ENCODE measurements at places on chromosomes 2 and 18.

DNA sequence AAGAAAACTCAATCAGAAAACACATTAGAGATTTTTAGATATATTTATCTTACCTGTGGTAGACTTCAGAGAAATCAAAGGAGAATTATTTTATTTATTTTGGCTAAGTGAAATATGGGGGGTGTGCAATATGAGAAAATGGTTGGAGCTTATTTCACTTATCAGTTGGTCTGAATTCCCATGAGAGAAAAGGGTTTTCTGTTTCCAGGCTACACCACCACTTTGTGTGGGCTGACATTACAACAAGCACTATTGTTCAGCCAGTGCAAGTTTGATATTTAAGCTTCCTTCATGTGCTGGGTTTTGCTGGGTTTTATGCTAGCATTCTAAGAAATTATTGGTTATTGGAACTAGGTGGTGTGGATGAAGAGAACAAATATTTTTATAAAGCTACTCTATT, 33.5 kb downstream of the RMND5A start:
- no peak for DNase-seq

- no peak for DNase-seq
Observed at GRCh38 chr2:32976409-32977063, 29.8 kb downstream of the LTBP1 start.

DNA sequence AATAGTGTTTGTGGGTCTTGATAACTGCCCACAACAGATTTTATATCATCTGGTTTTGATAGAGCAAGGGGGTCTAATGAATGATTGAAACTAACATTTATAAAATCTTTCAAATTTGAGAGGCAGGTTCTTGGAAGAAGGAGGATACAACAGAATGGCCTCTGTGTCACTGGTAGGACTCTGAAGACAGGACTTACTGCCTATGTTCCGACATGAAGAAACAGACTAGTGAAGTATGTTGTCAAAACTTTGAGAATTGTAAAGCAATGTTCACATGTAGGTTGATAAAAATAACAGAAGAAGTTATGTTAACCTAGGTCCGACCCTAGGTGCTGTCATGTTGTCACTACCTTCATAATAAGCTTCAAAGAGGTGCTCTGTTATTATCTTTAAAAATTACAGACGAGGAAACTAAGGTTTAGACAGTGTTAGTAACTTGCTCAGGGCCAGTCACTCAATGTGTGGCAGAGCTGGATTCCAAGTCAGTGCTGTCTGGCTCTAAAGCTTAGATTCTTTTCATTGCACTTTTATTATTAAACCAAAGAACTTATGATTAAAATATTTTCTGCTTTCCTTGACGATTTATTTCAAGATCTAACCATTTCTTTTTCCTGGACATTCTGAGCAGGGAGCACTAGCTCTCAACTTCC, 146.2 kb downstream of the RPIA start:
- DNase-seq: no peak

DNA sequence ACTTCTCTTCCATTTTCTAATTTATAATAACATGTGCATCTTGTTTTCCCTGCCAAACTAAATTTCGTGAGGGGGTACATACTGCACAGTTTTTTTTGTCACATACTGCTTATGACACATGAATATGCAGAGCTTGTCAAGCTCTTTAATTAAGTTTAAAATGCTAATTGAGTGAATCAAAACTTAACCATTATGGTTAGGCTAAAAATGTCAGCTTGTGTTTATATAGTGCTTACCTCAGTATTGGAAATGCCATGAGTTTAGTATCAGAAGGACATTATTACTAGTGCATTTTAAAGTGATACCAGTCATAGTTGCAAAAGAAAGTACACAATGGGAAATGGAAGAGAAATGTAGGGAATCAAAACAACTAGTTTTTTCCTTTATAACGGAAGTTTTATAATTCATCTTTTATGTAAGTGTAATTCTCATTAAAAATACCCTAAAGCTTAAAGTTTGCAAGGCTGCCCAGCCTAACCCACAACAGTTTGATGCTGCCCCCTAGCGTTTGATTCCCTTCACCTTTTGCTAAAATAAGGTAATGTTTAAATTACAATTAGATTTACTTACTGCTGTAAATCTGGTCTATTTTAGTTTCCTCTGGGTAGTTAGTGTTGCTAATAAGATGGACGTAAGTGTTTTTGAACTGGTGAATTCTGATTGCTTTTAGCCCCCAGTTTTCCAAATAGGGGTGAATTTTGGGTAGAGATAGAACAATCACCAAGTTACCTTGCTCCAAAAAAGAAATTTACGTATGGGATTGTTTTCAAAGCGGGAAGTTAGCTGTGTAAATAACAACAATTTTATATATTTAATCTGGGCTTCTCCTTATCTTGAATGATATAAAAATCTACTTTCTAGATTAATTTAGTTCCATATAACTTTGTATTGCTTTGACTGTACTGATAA, 3.2 kb downstream of the SLC39A10 start:
- DNase-seq: peak; percentile 70

Data from stimulated activated CD4-positive, alpha-beta T cell treated with anti-CD3 and anti-CD28 coated beads, Interleukin-1b, Interleukin-23, amount 100 ng/mL, for 1 hour (primary cell).